Cortex of kidney (tissue), 1 donor: ENCODE measurements at places on chromosomes 5 and 9.

GRCh38 chr5:139243425-139243970 is 45.3 kb upstream of the SIL1 start:
- no peak for DNase-seq

GRCh38 chr9:17846948-17847655 is 268.2 kb downstream of the SH3GL2 start:
- no peak for DNase-seq

- no peak for DNase-seq
Measured at GRCh38 chr9:121654499-121655140, 3.2 kb downstream of the DAB2IP start.

DNA sequence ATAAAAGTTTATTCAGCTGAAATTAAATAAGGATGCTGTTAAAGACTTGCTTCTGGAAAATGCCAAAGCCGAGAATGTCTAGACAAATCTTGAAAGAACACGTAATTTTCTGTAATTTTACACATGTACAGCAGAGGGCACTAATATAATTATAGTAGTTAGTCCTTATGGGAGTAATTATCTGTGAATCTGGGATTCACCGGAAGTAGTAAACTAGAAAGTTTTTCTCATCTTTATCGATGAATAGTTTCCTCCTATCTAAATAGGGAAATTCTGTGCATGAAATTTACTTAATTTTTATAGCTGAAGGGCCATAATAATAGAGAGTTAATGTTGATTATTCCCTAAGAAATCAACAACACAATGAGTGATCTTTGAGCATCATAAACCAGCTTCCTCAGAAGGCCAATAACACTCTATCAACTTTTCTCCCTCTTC is 18.4 kb upstream of the CNTLN start:
- no peak for DNase-seq

GRCh38 chr5:87746341-87746740 is 333.6 kb upstream of the CCNH start:
- DNase-seq, result no peak

GRCh38 chr9:111037356-111037707 is 938 bp downstream of the LPAR1 start:
- no peak for DNase-seq

GRCh38 chr9:121169094-121169601 is 32.5 kb downstream of the RAB14 start:
- no peak for DNase-seq

DNA sequence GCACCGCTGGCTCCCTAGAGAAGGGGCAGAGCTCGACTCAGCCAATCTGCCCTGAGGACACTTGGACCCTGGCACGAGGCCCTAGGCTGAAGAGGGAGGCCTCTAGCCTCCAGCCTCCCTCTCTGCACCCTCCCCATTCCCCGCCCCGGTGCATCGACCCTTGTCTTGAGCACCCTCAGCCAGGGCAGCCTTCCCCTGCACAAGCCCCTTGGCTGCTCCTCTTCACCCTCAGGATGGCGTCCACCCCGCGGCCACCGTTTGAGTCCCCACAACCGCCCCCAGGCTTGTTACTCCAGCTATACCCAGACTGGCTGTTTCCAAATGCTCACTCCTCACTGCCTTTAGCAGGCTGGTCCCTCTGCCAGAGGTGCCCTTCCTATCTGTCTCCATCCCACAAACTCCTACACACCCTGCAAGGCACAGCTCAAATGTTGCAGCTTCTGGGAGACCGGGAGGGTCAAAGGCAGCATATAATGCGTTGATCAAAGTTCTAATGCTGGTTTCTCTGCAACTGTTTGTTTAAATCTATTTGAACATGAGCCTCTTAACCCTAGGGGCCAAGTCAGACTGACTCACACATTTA is 6.5 kb upstream of the FAM163B start:
- DNase-seq, result no peak

- DNase-seq, result no peak
Measured at GRCh38 chr5:124872615-124873014, 126.2 kb upstream of the ZNF608 start.

DNA sequence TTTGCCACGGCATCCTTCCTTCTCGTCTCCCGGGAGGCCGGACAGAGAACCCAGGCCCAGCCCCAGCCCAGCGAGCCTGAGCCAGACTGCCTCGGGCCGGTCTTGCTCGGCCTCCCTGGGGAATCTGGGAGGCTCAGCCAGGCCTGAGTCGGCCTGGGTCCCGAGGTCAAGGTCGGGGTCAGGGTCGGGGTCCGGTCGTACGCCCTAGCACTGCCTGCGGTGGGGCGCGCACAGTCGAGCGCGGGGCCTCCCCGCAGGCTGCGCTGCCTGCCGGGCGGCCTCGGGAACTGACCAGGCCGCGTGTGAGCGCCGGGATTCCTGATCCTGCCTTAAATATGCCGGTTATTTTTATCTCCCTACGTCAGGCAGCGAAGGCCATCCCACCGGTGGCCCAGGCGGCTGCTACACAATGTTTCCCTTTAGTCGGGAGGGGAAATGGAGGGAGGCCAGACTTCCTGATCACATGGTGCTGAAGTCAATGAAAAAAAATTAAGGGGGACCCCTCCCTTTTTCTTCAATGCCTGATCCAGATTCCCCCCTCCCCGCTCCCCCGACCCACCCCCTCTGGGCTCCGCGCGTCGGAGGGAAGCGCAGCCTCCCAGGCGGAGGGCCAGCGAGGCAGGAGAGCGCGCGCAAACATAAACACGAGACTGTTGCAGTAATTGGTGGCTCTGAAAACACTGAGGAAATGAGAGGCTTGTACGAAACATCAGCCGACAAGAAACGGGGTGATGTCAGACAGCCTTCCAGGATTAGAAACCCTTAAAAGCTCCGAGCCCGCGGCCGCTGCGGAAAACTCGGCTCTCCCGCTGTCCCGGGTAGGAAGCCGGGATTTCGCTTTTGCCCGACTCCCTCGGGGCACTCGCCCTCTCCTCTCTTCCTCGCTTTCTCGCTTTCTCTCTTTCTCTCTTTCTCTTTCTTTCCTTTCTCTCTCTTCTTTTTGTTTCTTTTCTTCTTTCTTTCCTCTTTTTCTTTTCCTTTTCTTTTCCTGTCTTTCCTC is 148.2 kb upstream of the KLF4 start:
- no peak for DNase-seq

GRCh38 chr5:15241216-15241821 is 258.7 kb upstream of the FBXL7 start:
- DNase-seq, result no peak

- no peak for DNase-seq
Measured at GRCh38 chr5:162939991-162940390, 497.4 kb upstream of the CCNG1 start.

DNA sequence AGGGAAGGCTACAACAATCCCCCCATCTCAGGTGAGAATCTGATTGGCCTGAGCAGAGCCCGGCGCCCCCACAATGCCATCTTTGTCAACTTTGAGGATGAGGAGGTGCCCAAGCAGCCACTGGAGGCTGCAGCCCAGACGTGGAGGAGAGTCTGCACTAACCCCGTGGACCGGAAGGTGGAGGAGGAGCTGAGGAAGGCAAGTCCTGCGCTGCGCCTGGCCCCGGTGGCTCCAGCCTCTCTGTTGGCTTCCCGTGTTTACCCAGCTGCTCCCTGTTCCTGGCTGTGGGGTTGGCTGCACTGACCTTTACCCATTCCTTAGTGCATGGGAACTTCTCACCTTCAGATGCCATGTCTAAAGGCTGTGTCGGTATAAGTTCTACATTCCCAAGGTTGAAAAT is 11.0 kb upstream of the CEL start:
- no peak for DNase-seq

GRCh38 chr9:99296291-99296951 is 74.3 kb downstream of the SEC61B start:
- no peak for DNase-seq

DNA sequence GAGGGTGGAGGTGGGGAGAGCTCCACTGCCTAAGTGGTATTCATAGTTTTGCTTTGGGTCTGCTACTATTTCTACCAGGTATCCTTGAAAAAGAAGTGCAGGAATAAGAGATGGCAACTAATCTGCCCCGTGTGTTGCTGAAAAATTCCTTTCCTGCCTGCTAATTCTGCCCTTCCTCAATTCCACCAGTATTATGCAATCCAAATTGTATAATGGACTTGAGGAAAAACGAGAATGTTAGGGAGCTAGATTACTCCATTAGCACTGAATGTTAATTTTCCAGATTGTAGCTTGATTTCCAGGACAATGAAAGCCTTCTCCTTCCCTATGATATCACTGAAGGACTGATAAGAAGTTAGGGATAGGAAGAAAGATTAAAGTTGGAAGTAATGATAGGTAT is 16.9 kb downstream of the ADAM19 start:
- no peak for DNase-seq

- DNase-seq, result no peak
Measured at GRCh38 chr9:3962971-3963642, 336.8 kb downstream of the GLIS3 start.
